Right atrium auricular region (tissue), 2 donors: ENCODE measurements at places on chromosomes 7 and 10.

DNA sequence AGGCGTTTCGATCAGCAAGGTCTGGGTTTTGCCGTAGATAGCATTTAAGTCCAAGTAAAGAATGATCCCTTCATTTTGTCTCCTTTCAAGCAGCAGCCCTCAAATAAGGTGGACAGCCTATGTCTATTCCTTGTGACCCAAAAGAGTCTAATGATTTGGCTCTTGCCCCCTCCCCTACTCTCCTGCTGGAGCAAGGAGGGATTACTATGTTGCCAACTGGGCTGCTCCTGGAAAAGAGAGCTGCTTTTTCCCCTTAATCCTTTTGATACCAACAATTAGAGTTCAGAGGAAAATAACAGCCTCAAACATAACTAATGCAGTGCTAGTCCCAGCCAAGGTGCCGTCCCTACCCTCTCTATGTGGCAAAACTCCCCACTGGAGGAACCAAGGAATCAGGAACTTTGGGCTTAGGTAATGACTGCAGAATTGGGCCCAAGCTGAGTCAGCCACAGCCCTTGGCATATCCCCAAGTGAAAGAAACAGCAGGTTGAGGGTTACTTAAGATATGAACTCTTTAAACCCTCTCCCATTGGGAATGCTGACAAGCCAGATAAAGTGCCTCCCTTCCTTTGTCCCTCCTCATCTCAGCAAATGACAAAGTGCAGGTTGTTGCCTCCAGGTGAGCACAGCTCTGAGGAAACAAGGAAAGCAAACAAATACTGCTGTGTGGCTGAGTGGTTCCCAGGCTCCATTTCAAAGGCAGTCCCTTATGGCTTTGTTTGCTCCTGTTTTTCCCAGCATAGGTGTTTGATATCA, 643.7 kb downstream of the INHBA start:
- no peak overlapping the region for H3K27ac ChIP-seq
- DNase-seq, result no peak
- no peak overlapping the region for H3K4me3 ChIP-seq
- H3K36me3 ChIP-seq, result no peaks in the 10 kb centered on the region

DNA sequence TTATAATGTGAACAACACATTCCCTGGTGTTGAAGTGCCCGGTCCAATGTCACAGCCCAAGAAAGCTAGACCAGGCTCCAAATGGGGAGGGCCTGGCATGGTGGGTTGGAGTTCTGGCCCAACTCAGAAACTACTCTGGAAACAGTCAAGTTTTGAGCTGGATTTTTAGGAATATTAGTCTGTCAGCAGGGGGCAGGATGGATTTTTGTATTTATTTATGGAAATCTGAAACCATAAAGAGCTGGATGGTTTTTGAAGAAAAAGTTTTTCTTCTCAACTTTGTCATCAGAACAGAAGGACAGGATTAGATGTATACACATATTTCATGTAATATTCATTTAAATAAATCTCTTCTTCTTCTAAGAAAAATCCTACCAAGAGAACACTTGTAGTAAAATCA, 97.5 kb downstream of the POU6F2 start:
- H3K36me3 ChIP-seq, result no peaks in the 10 kb centered on the region
- H3K27me3 ChIP-seq, result no peaks in the 10 kb centered on the region
- no peaks in the 10 kb centered on the region for H3K4me1 ChIP-seq
- H3K4me3 ChIP-seq, result no peak overlapping the region
- no peak for DNase-seq

DNA sequence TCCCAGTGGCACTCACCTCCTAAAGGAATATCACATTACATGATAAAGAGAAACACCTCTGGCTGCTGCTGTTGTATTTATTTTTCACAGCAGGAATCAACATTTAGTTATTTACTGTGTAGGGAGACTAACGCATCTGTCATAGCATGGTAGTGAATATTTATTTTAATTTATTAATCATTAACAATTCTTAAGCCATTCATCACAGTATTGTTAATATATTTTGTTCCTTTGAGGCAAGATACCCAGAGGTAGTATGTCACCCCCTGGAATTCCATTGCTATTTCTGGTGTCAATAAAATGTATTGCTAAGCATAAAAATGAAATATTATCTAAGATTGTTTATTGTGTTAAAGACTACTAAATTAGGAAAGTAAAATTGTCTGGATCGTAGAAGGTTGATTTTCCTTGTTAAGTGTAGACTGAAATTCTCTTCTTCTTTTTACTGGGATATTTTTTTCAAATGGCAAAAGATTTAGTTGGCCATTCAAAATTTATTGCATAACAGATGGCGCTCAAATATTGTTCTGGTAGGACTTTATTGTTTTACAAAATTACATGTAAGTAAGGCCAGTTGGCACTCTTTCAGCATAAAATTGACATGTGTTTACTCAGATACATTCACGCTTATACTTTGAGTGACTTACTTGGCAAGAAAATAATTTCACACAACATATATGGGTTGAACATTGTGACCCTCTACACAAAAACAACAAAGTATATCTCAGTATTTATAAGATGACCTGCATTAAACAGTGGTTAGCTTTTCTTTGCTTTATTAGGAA, 1358.7 kb upstream of the SORCS1 start:
- no peak overlapping the region for H3K27ac ChIP-seq
- H3K27me3 ChIP-seq, result no peaks in the 10 kb centered on the region
- no peak for DNase-seq

GRCh38 chr7:15667991-15668390, 18.5 kb downstream of the MEOX2 start:
- no peaks in the 10 kb centered on the region for H3K4me1 ChIP-seq
- H3K36me3 ChIP-seq, result no peaks in the 10 kb centered on the region
- no peaks in the 10 kb centered on the region for H3K27me3 ChIP-seq
- DNase-seq, result no peak

- no peaks in the 10 kb centered on the region for H3K27me3 ChIP-seq
- no peaks in the 10 kb centered on the region for H3K4me1 ChIP-seq
- DNase-seq, result no peak
- H3K4me3 ChIP-seq, result no peak overlapping the region
These were observed 129.7 kb downstream of the SAMD9 start for GRCh38 chr7:92988051-92988450.

- no peak overlapping the region for H3K4me3 ChIP-seq
- no peaks in the 10 kb centered on the region for H3K27me3 ChIP-seq
- no peaks in the 10 kb centered on the region for H3K36me3 ChIP-seq
- H3K27ac ChIP-seq, result no peak overlapping the region
- no peaks in the 10 kb centered on the region for H3K4me1 ChIP-seq
These were observed 125.3 kb downstream of the RAB11FIP2 start for GRCh38 chr10:117921421-117921820.

GRCh38 chr10:65931291-65932070, 994.4 kb upstream of the LRRTM3 start:
- no peak overlapping the region for H3K4me3 ChIP-seq
- H3K36me3 ChIP-seq, result no peaks in the 10 kb centered on the region
- H3K27ac ChIP-seq, result no peak overlapping the region
- no peaks in the 10 kb centered on the region for H3K27me3 ChIP-seq
